ENCODE measurements at places on chromosomes 7 and 10. TPM values are rescaled to one million over a fixed set of nuclear protein-coding genes. Genes with fewer than 3 reads are reported as not detected.

LRIT1 gene
- not detected for total RNA-seq

GRCh38 chr10:79111427-79111826 is 42.7 kb downstream of the ZMIZ1 start:
- peaks cover 69% of the 10 kb centered on the region for H3K4me1 ChIP-seq
- H3K27ac ChIP-seq = peak overlapping the region; percentile 75
- no peak for DNase-seq
- H3K27me3 ChIP-seq = no peaks in the 10 kb centered on the region

DNA sequence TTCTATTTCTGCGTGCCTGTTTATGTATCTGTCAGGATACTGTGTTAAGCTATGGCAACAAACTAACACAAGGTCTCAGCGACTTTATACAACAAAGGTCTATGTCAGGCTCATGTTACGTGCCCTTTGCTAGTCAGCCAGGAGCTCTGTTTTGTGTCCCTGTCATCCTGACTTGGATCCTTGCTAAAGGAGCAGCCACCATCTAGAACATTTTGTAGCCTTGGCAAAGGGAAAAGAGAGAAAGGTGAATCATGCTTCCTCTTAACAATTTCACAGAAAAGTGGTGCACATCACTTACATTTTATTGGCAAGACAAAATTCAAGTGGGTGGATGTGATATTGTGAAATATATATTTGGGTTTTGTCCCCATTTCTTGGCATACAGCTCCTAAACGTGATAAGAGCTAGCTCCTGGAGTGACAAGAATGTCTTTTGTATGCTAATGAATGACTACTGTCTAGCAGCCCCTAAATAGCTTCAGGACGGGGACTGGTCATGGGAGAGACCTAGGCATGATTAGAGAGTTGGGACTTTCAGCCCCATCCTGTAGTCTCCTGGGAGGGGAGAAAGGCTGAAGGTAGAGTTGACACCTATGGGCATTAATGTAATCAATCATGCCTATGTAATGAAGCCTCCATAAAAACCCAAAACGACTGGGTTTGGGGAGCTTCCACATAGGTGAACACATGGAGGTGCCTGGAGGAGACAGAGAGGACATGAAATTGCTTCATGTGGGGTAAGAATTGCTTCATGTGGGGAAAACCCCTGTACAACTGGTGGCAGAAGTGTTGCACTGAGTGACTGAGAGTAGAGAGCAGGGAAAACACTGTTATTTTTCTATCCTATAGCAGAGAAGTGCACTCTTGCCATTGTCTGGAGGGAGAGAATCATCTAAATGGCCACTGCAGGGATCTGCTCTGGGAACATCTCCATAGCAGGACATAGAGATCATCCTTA is 33.0 kb downstream of the MRPL32 start:
- H3K27ac ChIP-seq = peak overlapping the region; percentile 54
- no peaks in the 10 kb centered on the region for H3K36me3 ChIP-seq
- H3K4me3 ChIP-seq = no peak overlapping the region
- no peaks in the 10 kb centered on the region for H3K27me3 ChIP-seq
- no peak for DNase-seq

- no peak for DNase-seq
- H3K36me3 ChIP-seq = no peaks in the 10 kb centered on the region
- no peak overlapping the region for H3K27ac ChIP-seq
- peaks cover 30% of the 10 kb centered on the region for H3K27me3 ChIP-seq
- no peak overlapping the region for H3K4me3 ChIP-seq
Measured at GRCh38 chr10:131876508-131876907, 24.3 kb upstream of the PPP2R2D start.

DNA sequence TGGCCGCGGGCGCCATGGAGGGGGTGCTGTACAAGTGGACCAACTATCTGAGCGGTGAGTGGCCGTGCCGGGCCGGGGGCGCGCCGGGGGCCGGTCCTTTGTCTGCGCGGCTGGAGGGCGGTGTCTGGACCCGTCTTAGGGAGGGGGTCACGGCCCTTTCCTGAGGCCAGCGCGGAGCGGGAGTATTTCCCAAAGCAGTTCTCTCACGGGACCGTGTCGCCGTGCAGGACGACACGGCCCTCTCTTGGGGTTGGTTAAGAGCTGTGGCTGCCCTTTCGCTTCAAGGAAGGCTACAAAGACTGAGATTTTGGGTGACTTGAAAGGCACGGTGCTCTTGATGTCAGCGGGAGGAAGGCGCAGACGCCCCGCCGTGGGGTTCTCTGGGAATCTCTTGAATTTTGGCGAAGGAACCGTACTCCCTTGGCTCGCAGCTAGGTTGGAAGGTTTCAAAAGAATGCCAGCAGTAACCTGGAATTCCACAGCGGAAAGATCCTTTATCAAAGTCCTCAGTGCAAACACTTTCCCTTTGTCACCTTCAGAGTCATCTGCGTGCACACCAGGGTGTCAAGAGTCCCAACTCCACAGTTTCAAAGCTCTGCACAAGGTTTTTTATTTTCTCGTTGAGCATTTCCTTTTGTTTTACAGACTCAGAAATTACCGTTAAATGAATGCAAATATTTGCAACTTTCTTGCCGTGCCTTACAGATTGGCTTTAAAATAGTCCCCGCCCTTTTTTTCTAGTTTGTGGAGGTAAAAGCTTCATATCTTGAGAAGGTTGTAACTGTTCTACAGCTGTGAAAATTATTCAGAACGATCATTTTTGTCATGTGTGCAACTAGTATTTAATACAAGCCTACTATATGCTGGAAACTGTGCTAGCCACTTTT is 780 bp downstream of the PLEKHA8 start:
- H3K27ac ChIP-seq = peak overlapping the region; percentile 92
- H3K36me3 ChIP-seq = no peaks in the 10 kb centered on the region
- peak overlapping the region; percentile 93 for H3K4me3 ChIP-seq

- no peak overlapping the region for H3K27ac ChIP-seq
- no peaks in the 10 kb centered on the region for H3K27me3 ChIP-seq
- no peaks in the 10 kb centered on the region for H3K36me3 ChIP-seq
- no peak for DNase-seq
Measured at GRCh38 chr10:115503546-115503945, 410.4 kb downstream of the ATRNL1 start.

HOXA10 gene
- 19.8 TPM for total RNA-seq

DNA sequence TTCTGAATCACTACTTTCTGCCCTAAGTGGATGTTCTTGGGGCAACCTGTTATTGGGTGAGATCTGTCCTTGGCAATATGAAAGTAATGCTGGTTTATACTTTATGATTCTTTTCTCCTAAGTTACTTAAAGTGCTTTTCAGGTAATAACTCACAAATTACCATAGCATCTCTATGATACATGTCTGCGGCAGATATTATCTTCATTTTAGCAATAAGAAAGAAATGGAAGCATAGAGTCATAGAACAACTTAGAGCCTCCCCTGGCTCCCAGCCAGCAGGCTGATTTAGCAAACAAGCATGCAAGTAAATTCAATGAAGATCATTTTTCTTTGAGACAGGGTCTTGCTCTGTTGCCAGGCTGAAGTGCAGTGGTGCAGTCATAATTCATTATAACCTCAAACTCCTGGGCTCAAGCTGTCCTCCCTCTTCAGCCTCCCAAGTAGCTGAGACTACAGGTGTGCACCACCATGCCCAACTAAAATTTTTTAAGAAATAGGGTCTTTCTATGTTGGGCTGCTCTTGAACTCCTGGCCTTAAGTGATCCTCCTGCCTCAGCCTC is 38.1 kb upstream of the GRM8 start:
- no peak overlapping the region for H3K27ac ChIP-seq
- H3K4me1 ChIP-seq = no peaks in the 10 kb centered on the region
- no peaks in the 10 kb centered on the region for H3K36me3 ChIP-seq
- no peak for DNase-seq
- H3K4me3 ChIP-seq = no peak overlapping the region
- no peaks in the 10 kb centered on the region for H3K27me3 ChIP-seq

GRCh38 chr7:86981127-86981526 is 78.3 kb downstream of the ELAPOR2 start:
- no peaks in the 10 kb centered on the region for H3K27me3 ChIP-seq
- no peak overlapping the region for H3K4me3 ChIP-seq
- H3K4me1 ChIP-seq = peaks cover 15% of the 10 kb centered on the region

CLDN4 gene
- 555 TPM for total RNA-seq

Data from transverse colon (tissue), 4 donors.